ENCODE measurements at places on chromosomes 3 and 15.

- DNase-seq = no peak
Observed at GRCh38 chr3:53823026-53823955, 22.9 kb downstream of the CHDH start.

GRCh38 chr3:147945968-147946519 is 536.9 kb downstream of the ZIC1 start:
- DNase-seq = no peak

DNA sequence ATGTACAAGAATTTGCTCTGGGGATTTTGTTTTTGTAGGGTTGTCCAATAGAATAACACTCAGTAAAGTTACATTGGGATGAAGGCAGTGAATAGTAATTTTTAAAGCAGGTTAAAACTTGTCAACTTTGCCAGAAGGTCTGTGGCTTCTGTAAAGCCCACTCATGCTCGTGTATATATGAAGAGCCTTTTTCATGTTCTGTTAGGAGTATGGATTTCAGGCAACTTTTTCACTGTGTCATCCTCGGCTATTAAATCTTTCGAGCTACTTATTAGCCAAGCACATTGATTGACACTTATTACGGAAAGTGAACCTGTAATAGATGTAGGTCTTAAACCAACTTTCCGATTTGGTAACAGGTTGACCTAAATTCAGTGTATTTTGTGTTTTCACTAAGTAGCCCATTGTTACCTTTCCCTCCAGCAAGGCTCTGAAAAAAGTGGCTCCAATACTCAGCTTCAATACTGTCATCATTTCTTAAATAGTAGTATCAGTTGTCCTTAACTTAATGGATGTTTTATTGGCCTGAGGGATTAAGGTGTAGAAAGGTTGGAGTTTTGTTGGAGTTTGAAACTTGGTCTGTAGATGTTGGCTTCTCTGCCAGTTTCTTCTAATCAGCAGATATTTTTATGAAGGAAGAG is 1.7 kb downstream of the PAK2 start:
- DNase-seq = no peak

DNA sequence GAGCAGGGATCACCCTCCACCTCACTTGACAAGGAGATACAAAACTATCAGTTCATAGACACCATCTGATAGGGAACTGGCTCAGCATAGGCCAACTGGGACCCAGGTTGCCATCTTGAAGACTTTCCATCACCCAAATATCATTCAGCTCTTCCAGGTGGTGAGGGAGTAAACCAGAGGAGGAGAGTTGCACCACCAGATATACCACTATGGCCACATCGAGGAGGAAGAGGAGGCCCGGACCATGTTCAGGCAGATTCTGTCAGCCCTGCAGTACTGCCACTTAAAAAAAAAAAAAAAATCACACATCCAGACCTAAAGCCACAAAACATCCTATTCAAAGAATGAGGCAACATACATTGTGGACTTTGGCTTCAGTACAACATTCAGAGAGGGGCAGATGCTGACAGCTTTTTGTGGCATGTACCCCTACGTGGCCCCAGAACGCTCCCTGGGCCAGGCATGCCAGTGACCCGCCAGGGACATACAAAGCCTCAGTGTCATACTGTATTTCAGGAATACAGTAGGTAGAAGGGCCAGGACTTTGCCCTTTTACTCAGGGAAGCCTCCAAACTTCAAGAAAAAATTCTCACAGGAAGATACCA is 18.4 kb upstream of the EMC3 start:
- DNase-seq = no peak

- no peak for DNase-seq
Observed at GRCh38 chr3:63912768-63913588, 795 bp upstream of the SCAANT1 start.

- DNase-seq = no peak
Observed at GRCh38 chr3:42488687-42489086, 13.8 kb upstream of the VIPR1 start.

DNA sequence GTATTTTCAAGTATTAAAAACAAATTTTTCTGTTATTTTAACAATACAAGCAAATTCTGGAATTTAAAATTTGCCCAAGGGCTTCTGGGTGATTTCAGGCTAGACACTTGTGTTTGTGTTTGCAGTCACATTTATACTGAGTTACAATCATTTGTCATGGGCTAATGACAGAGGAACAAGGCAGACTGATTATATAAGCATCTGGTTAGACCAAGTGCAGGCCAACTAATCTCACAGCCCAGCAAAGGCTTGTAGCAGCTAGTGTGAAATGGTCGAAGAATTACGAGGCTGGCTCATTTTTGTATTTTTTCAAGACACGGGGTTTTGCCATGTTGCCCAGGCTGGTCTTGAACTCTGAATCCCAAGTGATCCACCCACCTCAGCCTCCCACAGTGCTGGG is 52.1 kb downstream of the CMTM8 start:
- DNase-seq = no peak

DNA sequence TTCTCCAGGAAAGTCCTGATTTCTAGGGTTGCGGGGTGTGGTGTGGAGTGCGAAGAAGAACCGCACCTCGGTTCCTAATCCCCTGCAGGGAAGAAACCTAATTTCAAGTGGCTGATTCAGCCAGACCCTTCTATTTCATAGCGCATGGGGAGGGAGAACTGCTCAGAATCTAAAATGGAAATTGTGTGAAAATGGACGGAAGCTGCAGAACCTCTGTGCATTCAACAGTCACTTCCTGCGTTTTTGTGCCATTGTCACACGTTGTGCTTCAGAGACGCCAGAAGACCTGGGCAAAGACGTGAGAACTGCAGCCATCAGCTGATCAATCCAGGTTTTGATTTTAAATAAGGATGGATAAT is 1.2 kb downstream of the SIDT1 start:
- no peak for DNase-seq

DNA sequence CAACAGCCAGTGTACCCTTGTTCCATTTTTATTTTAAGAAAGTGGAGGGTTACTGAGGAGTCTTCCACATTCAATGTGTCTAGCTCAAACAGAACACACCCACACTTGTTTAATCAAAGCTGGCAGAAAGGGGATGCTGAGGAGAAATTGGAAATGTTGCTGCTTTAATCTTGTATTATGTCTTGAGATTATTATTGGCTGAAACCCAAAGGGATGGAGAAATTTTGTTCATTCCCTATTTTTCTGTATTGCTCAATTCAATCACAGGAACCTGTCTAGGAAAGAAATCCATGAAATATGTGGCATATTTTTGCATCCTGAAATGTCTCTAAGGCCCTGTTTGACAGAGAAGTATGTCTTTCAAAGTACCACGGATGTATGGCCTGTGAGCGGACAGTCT is 238.0 kb downstream of the MYRIP start:
- no peak for DNase-seq

DNA sequence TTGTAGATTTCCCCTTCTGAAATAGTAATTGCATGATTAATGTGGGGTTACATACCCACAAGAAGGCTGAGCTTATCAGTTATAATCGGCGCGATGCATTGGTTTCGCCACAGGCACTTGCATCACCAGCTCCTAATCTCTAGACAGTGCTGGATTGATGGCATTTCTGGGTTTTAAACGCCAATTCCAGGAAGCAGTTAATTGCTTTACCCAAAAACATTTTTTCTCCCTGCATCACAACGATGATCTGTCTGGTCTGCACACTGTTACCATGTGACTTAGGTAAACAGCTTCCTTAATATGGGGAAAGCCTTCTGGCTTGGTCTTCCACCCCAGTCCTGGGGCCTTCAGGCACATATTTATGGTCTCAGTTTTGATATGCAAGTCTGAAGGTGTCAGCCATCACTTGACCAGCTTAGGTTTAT is 70.0 kb upstream of the HEG1 start:
- no peak for DNase-seq

DNA sequence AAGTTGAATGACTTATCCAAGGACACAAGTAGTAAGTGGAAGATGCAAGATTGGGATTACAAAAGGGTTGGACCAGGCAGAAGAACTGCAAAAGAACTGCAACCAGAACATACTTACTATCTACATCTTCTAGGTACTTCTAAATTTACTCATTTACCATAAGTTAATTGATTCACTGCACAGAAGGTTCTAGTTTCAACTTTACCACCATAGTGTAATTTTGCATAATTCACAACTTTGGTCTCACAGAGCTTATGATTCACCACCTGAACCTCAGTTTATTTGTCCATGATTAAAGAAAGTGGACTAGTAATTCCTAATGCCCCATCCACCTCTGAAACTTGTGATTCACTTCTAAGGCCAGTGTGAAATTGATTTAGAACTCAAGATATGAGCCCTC is 236.8 kb upstream of the UBE2E2 start:
- no peak for DNase-seq

DNA sequence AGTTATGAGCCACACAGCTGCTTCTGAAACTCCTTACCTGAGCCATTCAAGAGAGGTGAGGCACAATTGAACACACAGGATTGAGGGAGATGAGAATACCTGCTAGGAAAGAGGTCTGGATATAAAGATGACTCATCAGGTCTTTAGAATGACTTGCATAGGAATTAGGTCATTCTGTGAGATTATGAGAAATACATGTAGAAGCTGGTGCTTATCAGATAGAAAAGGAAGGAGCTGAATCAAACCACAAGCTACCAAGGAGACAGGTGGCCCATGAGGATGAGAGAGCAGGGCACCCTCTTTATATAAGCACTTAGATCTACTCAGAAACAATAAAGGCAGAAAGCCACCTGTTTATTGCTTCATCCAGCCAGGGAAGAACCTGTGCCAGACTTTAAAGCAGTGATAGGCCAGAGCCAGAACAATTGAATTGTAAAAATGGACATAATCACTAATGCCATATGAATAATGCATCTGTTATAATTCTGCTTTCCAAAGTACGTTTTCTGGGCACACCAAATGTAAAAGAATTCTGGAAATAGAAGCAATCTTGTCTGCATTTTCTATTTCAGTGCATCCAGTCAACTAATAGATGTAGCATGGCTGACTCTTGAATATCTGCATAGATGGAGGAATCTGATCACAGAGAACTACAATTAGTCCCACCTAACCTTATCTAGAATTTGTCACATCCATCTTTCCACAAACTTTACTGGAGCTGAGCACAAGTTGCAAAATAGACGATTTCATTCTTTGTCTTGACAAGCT is 74.9 kb downstream of the PIK3R4 start:
- DNase-seq = no peak

DNA sequence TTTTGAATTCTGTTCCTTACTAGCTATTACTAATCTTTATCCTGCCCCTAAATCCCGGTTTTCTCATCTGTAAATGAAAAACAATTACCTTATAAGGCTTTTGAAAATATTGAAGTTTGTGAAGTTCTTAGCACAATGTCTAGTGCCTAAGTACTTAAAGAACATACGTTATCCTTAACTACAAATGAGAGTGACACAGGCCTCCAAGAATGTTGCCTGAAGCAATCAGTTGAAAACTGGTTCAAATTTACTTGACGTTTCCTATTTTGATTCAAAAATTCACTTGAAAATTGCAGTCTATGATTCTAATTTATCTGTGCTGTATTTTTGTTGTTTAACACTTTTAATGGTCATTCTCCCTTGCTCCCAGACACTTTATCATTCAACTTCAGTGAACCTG is 3.2 kb downstream of the SENP7 start:
- DNase-seq = no peak

DNA sequence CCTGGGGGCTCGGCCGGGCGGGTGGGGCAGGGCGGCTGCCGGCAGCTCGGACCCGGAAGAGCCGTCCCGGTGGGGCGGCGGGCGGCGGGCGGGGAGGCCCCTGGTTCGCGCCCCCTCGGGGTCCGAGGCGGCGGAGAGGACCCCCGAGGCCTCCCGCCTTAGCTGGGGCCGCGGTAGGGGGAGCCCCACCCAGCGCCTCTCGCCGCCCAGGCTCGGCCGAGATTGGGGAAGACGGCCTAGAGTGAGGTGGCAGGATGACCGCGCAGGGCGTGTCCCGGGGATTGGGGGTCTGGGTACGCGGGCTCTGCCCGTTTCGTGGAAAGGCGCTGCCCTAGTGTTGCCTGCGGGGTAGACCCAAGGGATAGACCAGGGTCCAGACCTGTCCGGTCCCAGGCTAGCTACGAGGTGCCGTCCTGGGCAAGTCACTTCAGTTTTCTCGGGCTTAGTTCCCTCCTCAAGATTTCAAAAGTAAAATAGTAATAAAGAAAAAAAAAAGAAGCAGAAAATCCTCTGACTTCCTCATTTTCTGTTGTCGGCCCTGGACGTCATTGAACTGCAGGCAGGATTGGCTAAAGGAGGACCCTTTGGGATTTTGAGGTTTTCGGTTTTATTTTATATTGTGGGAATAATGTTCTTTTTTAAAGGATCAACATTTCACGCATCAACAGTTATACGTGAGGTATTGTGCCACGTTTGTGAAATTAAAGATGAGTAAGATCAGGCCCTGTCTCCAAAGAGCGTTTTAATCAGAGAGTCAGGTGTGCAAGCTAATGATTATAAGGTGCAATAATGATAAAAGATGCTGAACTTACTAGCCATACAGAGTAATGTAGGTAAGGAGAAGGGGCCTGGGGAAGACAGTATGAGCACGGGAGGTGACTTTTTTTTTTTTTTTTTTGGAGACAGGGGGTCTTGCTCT is 679 bp downstream of the IQGAP1 start:
- DNase-seq = no peak

DNA sequence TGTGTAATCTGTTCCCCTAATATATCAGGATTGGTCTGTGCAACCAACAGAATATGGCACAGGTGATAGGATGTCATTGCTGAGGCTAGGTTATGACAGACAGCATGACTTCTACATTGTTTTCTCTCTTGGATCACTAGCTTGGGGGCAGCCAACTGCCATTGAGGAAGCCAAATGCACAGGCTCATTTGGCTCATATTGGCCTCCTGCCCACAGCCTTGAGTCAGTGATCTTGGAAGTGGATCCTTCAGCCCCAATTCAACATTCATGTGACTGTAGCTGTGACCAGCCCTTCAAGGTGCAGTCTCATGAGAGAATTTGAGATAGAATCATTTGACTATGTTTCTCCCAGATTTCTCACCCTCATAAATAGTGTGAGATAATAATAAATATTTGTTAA is 675.6 kb downstream of the GRM7 start:
- DNase-seq = no peak

DNA sequence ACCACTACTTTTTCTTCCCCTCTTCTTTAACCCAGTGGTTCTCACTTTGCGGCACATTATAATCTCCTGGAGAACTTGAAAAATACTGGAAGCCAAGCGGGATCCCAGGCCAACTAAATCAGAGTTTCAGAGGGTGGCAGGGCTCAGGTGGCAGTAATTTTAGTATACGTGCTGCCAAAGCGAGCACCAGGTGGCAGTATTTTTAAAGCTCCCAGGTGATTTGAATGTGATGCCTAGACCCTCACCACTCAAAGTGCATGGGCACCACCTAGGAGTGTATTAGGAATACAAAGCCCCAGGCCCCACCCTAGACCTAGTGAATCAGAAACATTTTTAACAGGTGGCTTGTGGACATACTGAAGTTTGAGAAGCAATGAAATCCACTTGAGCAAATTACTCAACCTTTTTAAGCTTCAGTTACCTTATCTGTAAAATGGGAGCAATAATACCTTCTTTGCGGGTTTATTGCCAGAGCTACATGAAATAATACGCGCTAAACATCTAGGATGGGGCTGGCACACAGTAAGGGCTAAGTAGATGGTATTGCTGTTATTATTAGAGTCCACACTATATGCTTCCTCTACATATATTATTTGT is 8.3 kb downstream of the B3GALNT1 start:
- DNase-seq = no peak

- DNase-seq = no peak
Observed at GRCh38 chr3:136074546-136075170, 109.1 kb downstream of the PPP2R3A start.

- no peak for DNase-seq
Observed at GRCh38 chr3:160808838-160809237, 52.8 kb downstream of the PPM1L start.

All from GM12864 (cell line).